Activated T-helper 1 cell treated with anti-CD3 and anti-CD28 coated beads, Interleukin-2, amount 50 U/mL, for 16 hours (primary cell): ENCODE measurements at places on chromosomes 5 and 9.

GRCh38 chr9:134284273-134284672 lies 42.0 kb upstream of the RXRA start:
- DNase-seq: no peak

GRCh38 chr9:136550439-136551289 lies 4.8 kb upstream of the NOTCH1 start:
- no peak for DNase-seq

DNA sequence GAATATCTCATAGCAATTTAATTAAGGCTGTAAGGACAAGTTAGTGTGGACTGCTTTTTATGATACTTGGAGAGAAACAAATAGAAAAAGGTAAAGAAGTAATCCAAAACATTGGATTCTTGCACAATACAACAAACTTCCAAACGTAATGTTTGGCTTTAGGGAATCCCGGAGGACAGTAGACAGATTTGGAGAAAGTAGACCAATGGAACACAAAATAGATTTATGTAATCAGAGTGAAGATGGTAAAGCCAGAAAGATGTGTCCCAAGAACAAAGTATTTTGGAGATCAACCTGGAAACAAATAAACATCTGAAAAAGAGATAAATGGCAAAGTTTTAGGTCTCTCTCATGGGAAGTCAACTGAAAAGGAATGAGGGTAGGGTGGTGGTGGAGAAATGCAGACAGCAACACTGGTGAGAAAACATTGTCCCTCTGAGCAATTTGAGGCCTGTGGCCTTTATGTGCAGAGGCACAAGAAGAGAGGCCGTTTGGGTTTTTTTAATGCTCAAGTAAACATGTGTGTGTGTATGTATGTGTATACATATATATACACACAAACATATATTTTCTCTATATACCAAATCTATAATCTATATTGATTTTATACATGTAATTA lies 620.6 kb downstream of the PDE4D start:
- no peak for DNase-seq

GRCh38 chr9:121636341-121636865 lies 15.0 kb upstream of the DAB2IP start:
- DNase-seq: no peak

- no peak for DNase-seq
Observed at GRCh38 chr5:136522217-136522956, 157.0 kb upstream of the TRPC7 start.

DNA sequence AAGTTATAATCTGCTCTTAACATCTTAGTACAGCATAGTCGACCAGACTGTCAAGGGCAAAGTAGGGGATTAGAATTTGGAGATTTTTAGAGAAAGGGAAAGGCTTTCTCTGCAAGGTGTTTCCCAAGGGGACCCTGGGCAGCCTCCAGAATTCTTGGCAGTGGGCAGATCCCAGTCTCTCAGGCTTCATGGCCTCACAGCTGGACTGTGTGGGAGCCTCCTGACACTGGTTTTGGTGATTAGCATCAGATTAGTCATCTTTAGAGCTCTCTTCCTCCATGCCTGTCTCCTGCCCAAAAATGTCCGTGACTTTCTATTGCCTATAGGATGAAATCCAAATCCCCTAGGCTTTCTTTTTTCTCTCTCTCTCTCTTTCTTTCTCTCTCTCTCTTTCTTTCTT lies 370.7 kb downstream of the ZSWIM6 start:
- no peak for DNase-seq

DNA sequence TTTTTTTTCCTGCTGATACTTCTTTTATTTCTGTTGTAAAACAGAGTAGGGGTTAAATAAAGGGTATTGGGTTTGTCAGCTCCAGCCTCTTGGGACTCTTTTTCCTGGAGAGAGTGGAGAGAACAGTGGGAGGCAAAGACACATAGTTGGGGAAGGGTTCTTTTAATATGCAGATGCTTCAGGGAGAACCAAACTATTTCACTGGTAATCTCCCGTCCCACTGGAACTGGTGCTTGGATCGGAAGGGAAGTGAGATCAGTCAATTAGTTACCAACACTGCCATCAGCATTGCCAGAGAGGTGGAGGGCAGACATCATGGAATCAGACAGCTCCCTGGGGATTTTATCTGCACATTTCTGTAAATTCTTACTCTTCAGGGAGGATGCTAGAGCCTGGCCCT lies 47.6 kb upstream of the ELOVL7 start:
- DNase-seq: no peak

GRCh38 chr9:127789179-127789578 lies 3.3 kb downstream of the CDK9 start:
- no peak for DNase-seq

DNA sequence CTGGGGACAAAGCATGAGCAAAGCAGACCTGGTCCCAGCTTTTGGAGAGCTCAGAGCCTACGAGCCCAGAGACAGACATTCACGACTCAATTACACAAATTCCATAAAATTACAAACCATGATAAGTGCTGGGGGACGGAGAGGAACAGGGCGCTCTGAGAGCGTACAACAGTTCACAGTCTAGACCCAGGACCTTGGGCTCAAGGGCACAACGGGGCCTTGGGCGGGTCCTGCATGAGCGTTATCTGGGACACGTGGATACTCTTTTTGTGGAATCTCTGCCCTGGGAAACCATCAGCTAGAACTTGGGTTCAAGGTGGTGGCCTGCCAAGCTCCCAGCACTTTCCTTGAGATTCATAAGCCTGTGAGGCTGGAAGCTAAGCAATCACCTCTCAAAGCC lies 9.4 kb upstream of the ANXA6 start:
- no peak for DNase-seq

GRCh38 chr5:57598097-57598496 lies 115.5 kb upstream of the ACTBL2 start:
- no peak for DNase-seq

- DNase-seq: no peak
Observed at GRCh38 chr5:140417235-140417634, 15.6 kb downstream of the ANKHD1 start.

DNA sequence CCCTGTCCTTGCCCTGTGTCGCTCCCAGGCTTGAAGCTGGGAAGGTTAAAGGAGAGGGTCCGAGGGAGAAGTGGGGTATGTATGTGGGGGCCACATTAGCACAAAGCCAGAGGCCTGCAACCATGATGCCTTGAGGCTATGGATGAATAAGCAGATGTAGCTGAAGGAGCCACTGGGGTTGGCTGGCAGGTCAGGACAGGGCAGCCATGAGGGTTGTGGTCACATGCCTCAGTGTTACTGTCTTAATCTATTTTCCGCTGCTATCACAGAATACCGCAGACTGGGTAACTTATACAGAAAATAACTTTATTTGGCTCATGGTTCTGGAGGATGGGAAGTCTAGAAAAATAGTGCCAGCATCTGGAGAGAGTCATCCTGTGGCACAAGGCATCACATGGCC lies 9.2 kb upstream of the GRHPR start:
- no peak for DNase-seq

DNA sequence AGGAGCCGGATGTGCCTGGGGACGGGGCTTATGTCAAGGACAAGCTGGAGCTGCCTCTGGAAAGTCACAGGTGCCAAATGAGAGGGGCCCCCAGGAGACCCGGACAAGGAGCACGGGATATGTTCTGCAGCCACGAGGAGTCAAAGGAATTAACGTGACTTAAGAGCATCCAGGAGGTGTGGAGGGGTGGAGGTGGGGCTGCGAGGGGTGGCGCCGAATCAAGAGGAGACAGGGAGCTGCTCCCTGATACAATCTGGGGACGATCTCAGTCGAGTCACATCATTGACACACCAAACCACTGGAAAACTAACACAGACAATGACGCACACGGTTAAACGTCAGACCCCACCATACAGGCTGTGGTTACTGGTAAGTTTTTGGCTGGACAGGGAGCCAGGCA lies 10.4 kb downstream of the CCDC127 start:
- DNase-seq: no peak

GRCh38 chr5:153625826-153626354 lies 135.4 kb downstream of the GRIA1 start:
- no peak for DNase-seq

- DNase-seq: no peak
Observed at GRCh38 chr5:111694133-111694532, 62.9 kb downstream of the NREP start.

DNA sequence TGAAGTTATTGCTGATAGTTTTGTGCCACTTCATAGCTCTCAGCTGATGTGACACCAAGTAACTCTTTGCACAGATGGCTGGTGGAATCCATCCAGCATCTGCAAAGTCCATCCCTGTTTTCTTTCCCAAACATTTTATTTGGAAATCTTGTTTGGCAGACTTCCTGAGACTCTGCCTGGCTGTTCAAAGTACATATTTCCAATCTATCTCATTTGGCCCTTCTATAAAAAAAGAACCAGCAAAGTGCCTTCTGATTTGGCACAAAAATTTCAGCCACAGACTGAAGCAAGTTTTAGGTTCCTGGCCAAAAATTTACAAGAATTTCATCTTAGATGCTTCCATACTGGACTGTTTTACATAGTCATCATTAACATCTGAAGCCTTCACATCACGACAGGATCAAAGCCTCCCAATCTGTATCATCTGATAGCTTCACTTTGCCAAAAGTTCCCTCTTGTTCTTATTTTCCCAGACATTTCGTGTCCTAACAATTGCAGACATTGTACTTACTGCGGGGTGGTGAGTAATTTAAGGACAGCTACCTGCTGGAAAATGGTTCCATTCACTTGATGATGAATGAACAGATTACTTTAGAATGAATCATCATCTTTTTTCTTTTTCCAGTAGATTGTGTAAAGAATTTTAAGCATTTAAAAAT lies 377.3 kb downstream of the KIAA0825 start:
- no peak for DNase-seq

DNA sequence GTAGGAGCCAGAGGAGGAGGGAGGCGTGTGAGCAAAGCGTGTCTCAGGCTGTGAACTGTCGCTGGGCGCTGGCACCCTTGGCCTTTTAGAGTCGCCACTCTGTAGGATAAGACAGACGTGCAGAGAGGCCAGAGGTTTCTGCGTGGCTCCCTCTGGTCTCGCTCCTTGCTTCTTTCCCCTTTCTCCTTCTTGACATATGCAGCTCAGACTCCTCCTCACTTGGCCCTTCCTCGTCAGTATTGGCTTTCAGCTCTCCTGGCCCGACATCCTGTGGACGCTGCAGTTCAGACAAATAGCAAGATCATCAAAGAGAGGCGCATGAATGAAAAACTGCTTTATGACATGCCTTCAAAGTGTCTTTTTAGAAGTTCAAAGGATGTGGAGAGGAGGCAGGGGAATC lies 116.8 kb upstream of the SPRY4 start:
- no peak for DNase-seq

DNA sequence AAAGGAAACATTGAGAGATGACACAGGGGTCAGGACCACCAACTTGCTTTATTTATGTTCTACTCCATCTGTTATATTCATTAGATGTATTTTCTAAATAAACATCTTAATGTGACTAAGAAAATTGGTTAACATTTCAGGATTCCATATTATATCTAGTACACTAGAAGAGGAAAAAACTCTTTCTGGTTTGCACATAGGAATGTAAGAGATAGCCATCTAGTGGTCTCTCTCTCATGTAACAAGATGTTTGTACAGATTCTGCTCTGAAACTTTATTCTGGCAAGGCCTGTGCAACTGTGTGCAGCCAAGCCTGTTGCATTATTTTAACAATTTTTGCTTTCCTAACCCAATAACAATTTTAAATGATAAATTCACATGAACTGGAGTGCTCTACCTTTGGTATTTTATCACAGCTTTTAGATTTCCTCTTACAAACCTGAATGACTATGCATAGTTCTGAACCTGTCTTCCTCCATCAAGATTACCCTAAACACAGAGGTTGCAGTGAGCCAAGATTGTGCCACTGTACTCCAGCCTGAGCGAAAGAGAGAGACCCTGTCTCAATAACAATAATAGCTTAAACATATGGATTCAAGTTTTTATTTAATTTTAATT lies 148.2 kb downstream of the GIN1 start:
- no peak for DNase-seq

- DNase-seq: no peak
Observed at GRCh38 chr9:133780962-133781827, 43.0 kb upstream of the SARDH start.

DNA sequence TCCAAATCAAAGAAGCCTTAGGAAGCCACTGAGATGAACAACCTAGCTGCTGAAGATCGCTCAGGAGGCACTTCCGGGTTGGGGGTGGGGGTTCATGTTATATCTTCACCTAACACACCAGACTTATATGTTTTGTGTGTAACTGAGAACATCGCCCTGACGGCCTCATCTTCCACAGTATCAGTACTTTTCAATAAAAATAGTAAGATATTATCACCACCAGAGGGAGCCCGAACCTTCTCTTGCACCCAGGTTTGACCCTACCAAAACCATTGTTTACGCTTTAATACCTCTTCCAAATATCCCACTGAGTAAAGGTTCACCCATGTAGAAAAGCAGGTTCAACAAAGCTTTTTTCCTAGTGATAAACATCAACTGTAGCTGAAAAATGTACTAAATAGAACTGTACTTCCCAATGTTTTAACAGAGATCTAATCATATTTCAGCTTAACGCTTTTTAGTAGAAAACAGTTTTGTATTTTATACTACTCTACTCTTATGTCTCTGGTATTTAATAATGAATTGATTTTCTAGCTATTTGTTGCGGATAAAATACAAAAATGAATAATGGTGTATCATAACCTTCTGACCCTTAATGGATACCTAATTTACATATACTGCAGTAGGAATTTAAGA lies 244.0 kb downstream of the EPB41L4A start:
- DNase-seq: no peak

- DNase-seq: no peak
Observed at GRCh38 chr9:35273591-35273990, 111.8 kb downstream of the UNC13B start.

GRCh38 chr5:34059977-34060376 lies 17.0 kb upstream of the C1QTNF3 start:
- no peak for DNase-seq

- no peak for DNase-seq
Observed at GRCh38 chr5:149666212-149666852, 63.8 kb upstream of the PPARGC1B start.

- no peak for DNase-seq
Observed at GRCh38 chr9:112747094-112747493, 3.5 kb upstream of the SNX30 start.

DNA sequence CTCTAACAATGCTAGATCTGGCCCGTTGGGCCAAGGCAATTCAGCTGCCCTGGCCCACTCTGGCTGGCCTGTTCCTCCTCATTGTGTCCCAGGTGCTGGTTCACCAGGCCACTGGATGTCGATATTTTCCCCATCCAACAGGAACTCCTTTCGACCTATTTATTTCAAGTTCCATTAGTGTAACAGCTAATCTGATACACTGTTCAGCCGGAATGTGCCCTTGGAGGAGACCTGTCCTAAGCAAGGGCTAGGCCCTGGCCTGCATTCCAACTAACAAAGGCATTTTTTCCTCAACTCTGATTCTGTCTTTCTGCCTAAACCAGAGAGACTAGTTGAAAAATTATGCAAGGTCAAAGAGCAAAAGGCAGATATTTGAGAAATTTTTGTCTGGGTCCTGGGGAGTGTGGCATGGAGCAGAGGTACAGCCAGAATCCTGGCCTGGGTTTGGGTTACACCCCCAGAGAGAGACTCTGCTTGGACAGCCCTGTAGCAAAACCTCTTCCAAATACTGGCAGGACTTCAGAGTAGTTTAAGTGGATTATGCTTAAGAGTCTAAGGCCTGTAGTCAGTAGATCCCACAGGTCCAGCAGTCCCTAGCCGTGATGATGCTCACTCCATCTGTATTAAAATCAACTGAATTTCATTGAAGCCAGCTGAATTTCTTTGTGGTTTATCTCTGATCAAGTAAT lies 36.1 kb downstream of the MARCHF11 start:
- DNase-seq: no peak

GRCh38 chr9:135328485-135329417 lies 150.8 kb upstream of the PPP1R26 start:
- no peak for DNase-seq
